ENCODE measurements at places on chromosomes 2 and 18.

DNA sequence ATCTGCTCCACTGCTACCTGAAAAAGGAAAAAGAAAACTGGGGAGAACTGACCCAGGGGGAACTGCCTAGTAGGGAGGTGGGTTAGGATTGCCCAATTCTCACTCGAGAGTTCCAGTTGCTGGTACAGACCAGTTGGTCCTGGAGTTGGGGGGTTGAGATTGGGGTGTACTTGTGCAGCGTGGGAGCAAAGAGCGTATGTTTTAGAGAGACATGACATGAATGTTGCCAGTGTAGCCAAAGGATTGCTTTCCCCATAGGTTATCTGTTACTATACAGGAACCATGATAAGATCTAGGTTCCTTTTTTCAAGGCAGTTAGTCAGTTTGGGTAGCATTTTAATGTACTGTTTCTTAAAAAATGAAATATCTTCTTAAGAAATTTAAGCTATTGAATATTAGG is 68.6 kb downstream of the APLF start:
- no peak for DNase-seq

GRCh38 chr2:27041752-27042151 is 9.0 kb downstream of the TMEM214 start:
- DNase-seq, result no peak

DNA sequence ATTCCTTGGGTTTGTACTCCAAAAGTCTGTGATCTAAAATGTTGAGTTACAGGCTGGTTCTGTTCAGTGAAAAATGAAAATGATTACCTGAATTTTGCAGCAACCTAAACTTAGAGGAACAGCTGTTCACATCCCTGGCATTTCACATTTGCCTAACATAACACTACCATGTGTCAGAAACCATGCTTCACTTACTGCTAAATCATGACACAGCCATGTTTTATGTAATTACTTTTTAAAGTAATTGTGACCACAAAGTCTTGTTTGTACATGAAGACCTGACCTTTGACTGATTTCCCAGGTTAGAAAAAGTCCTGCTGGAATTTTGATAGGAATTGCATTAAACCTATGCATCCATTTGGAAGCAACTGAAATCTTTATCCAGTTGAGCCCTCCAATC is 79.1 kb downstream of the FAM168B start:
- DNase-seq, result no peak

DNA sequence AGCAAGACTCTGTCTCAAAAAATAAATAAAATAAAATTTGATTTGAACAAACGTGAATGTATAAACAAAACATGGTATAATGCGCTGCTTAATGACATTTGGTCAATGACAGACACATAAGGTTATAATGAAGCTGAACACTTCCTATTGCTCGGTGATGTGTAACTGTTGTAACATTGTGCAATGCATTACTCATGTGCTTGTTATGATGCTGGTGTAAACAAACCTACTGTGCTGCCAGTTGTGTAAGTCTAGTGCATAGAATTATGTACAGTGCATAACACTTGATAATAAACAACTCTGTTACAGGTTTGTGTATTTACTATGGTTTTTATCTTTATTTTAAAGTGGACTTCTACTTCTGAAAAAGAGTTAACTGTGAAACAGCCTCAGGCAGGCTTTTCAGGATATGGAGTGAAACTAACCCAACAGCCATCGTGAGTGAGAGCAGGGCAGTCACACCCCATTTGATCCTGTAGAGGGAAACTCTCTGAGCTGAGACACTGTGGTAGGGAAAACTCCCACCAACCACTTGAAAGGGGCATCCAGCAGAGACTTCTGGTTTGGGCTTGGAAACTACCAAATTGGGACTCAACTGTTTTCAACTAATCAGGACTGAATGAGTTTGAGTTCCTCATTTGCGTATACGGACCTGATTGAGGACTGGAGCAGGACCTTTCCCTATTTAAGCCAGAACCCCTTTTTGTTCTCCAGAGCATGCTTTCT is 8.7 kb upstream of the RPRD1A start:
- DNase-seq, result no peak

- DNase-seq, result no peak
Measured at GRCh38 chr2:131011486-131011885, 81.8 kb downstream of the FAM168B start.

- DNase-seq, result no peak
Measured at GRCh38 chr18:48295586-48296311, 113.4 kb downstream of the ZBTB7C start.

- DNase-seq, result no peak
Measured at GRCh38 chr2:9145752-9146430, 60.7 kb upstream of the ASAP2 start.

DNA sequence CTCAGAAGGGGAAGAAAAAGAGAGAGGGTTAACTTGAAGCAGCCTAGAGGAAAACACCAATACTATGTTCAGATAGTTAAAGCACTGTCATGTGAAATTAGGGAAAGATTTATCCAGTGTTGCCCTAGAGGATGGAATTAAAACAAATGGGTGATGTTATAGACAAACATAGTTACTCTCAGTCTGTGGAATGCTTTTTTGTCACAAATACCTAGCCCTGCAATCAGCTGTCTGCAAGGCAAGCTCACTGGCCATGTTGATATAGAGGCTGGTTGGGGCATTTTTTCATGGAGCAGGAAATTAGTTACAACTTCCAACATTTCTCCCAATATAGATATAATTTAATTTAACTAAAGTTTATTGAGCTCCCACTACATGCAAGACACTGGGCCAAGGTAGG is 8.4 kb upstream of the RAB10 start:
- no peak for DNase-seq

DNA sequence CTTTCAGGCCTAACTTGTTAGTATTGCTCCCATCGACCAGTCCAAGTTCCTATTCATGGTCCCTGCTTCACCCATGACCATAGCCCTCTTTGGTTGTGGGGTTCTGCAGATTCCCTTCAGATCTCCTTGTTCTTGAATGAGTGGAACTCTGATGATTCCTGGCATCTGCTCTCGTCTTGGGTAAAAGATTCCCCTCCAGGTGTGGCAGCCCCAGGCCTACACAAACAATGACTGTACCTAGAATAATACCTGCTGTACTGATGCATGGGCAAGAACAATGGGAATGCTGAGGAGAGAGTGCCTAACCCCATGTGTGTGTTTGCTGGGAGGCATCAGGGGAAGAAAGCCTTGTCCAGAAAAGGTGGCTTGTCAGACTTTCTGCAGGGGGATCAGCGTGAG is 39.2 kb upstream of the MRPL19 start:
- DNase-seq, result no peak

- no peak for DNase-seq
Measured at GRCh38 chr2:241111440-241111805, 9.3 kb upstream of the MTERF4 start.

- DNase-seq, result no peak
Measured at GRCh38 chr2:53964987-53965687, 5.7 kb downstream of the PSME4 start.

DNA sequence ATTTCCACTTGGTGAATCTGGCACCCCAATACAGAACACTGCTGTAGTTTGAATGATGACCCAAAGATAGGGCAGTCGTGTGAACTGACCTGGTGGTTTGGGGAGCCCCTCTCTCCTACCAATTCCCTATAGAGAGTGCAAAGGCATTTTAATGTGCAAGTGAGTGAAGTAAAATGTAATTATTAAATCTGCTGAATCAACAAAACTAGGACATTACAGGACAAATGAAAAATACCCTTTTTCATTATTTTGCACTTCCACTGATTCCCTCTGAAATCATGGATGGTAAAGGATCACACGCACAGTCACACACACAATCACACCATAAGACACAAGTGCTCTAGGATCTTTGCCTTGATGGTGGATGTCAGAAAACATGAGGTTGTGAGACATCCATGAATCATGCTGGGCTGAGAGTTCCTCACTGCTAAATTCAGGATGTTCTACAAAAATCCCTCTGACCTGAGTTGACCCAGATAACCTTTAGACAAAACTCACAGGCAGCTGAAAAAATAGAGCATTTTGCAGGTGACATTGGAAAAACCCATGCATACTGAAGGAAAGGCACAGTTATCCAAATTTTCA is 197.4 kb downstream of the FBXO15 start:
- no peak for DNase-seq

DNA sequence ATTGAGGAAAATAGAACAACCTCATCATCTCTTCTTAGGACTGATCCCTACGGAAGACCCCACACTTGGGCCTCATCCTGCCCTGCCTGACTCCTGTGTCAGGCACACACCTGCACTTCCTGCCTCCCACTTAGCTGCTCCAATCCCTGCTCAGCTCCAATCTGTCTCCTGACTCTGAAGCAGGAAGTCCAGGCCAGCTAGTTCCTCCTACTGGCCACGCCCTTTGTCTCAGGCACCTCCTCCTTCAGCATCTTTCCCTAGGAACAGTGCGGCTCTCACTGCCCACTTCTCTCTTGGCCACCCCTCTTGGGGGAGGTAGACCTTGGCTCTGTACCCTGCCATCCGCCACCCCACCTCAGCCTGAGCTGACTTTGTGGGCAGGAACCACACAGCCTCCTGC is 135.8 kb downstream of the CELF4 start:
- no peak for DNase-seq

GRCh38 chr18:59048378-59048777 is 91.3 kb upstream of the SEC11C start:
- no peak for DNase-seq

DNA sequence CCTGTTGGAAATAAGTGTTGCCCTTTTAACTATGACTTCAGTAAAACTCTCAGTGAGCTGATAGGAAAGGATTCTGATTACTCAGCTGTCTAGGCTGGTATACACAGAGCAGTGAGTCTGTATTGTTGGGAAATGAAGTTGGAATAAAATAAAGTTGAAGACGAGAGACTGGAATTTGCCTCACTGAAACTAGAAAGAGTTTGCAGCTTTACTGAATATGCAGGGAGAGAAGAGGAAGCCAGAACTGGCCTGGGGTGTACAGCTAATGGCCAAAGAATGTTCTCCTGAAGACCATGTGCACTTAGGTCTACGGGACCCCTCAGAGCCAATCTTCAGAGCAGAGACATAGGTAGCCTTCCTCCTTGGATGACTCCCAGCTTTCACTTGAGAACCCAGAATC is 26.5 kb downstream of the EIF4E2 start:
- no peak for DNase-seq

GRCh38 chr2:46798041-46798440 is 117.6 kb downstream of the MCFD2 start:
- no peak for DNase-seq

DNA sequence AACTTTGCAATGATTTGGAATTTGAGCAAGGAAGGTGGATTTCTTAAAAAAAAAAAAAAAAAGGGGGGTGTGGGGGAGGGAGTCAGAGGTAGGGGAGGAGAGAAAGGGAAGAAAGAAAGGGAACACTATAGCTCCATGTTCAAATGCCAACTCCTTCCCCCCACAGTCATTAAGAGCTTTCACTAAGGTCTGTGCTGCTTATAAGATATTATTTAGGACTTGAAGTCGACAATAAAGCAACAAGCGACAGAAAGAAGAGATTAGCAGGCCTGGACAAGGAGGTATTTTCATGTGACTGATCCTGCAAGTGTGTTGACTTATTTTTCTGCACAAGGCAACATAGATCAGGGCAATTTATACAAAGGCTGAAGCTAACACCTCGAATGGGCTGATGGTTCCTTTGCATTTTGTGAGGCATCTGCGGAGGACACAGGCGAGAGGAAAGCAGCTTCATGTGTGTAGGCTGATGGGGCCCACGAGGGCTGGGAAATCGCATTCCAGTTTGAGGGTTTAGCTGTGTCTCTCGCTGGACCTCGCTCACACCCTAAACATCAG is 382.0 kb downstream of the SOX11 start:
- DNase-seq, result no peak

- no peak for DNase-seq
Measured at GRCh38 chr2:101617188-101617587, 80.3 kb upstream of the MAP4K4 start.

GRCh38 chr2:119234021-119235019 is 10.7 kb downstream of the STEAP3 start:
- DNase-seq, result no peak

GRCh38 chr2:100476606-100477005 is 6.3 kb downstream of the NMS start:
- DNase-seq, result no peak

GRCh38 chr18:48986851-48987761 is 36.3 kb upstream of the SMAD7 start:
- DNase-seq, result no peak

GRCh38 chr18:3117493-3118192 is 102.1 kb downstream of the MYOM1 start:
- DNase-seq, result peak; percentile 56

DNA sequence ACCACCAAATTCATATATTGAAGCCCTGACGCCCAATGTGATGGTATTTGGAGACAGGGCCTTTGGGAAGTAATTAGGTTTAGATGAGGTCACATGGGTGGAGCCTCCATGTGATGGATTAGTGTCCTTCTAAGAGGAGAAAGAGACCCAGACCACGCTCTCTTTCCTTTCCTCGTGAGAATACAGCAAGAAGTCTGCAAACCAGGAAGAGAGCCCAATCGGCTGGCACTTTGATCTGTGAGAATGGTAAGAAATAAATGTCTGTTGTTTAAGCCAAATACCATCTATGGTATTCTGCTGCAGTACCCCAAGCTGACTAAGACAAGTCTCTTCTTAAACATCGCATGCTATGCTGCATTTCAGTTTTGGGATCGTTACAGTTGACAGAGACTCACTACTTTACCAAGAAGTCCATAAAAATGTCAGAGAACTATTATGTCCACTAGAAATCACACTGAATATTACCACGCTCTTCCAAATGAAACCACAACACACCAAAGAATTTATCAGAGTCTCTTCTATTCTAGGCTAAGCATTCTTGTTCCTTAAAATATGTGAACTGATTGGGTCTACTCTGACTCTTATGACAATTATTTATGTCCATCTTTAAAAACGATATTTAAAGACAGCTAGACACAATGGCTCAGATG is 48.5 kb downstream of the LPIN2 start:
- no peak for DNase-seq

GRCh38 chr2:223488814-223489213 is 113.3 kb downstream of the SCG2 start:
- DNase-seq, result peak; percentile 25

DNA sequence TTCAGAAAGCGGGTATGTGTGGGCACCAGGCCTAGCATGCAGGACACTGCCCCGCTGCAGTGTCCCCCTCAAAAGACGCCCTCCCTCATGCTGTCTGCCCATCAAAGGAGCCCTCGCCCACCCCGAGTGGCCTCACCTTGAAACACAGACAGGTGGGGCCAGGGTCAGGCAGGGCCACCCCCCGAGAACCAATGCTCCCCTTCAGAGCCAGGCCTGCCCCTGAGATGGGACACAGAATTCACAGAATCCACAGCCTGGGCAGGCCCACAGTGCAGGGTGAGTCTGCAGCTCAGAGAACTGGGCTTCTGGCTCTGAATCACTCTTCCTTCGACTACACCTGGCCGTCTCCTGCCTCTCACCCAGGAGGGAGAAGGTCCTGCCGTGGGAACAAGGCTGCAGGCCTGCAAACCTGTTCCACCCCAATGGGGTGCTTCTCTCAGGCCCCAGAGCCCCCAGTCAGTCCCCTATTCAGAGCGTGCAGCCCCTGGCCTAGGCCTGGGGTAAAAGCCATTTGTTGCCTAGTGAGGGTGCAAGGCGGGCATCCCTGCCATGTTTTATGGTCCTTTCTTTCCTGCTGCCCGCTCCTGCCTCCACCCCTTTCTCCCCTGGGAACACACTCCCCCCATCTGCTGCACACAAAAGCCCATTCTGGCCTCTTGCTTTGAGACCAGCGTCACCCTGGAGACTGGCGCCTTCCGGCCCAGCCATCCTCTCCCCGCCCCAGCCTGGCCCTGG is 11.3 kb upstream of the ARHGEF4 start:
- DNase-seq, result no peak

Measured in body of pancreas (tissue), 4 donors.